ENCODE measurements at places on chromosomes 11 and 22.

DNA sequence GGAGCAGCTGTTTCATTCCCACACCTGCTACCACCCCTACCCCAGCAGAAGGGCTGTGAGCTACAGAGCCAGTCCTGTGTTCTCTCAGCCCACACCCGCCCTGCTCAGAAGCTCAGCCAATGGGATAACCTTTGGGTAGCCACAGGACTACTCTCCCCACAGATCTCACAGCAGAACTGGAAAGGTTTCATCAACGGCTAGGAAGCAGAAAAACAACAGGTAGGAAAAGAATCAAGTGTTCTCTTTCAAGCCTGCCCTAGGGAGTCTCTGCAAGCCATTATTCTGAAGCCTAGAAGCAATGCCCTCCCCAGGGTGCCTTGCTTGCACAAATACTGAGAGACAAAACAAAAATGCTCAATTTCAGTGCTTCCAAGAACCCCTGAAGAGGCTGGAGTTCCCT lies 77.2 kb downstream of the TMPRSS5 start:
- DNase-seq = no peak

DNA sequence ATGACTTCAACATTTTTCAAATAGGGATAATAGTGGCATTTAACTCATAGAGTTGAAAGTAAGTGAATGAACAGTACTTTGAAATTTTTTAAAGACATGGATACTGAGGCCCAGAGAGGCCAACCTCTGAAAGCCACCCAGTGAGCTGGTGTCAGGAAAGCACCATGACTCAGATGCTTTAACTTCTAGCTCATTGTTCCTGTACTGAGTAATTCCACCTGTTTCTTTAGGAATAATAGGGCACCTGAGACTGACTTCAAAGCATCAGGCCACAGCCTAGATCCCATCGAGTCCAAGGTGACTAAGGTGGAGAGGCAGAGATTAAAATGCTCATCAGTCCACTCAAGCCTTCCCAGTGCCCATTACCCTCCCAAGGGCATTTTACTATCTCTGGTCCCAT lies 491.8 kb upstream of the TENM4 start:
- no peak for DNase-seq

DNA sequence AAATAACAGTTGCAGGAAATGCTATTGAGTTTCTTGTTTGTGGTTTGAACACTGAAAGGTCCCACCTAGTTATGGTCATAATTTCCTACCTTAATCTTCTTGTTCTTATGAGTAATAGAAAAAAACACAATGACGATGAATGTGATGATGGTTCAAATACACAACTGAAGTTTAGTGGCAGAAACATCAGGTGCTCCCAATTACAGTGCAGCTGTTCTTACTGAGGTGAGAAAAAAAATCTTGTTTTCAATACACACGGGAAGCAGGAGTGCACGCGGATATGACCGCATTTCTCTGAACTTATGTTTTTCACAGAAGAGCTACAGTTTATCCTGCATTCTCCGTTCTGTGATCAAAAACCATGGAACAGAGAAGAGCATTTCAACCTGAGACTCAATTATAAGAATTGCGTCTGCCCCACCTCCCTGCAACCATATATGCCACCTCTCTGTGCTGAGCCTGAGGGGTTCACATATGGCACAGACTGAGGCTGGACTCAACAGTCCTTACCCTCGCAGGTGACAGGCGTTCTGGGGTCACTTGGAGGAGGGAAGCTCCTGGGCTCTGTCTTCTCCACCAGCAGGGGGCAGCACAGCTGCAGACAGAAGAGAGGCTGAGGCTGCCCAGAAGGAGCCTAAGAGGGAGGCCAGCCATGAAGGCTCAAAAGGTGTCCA lies 99.7 kb upstream of the IGLL5 start:
- peak; percentile 53 for DNase-seq

GRCh38 chr22:27212617-27213177 lies 555.3 kb downstream of the MIAT start:
- DNase-seq = no peak

DNA sequence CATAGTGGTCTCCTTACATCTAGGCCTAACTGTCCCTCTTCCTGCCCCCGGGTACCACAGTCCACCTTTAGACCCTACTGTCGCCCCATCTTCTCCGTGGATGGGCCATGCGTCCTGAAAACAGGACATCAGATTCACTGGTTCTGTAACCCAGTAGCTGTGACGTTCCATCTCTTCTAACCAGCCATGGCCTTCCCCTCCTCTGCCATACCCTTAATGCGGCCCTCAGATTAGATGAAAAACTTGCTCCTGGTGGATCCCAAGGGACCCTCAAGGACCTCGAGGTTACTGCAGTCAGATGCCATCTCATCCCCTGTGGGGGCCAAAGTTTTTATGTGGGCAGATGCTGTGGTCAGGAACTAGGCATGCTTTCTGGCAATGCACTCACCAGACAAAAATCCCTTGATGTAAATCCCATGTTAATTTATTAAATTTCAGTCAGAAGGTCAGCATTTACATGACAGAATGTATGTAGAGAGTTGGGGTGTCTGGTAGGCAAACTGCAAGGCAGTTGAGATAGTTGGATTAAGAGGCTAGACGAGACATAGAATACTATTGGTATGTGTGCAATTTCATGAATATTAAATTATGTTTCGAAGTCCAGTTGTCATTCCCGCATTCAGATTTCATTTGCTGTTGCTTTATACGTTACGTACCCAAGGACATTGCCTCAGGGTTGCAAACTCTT lies 64.3 kb downstream of the WNT11 start:
- DNase-seq = no peak

DNA sequence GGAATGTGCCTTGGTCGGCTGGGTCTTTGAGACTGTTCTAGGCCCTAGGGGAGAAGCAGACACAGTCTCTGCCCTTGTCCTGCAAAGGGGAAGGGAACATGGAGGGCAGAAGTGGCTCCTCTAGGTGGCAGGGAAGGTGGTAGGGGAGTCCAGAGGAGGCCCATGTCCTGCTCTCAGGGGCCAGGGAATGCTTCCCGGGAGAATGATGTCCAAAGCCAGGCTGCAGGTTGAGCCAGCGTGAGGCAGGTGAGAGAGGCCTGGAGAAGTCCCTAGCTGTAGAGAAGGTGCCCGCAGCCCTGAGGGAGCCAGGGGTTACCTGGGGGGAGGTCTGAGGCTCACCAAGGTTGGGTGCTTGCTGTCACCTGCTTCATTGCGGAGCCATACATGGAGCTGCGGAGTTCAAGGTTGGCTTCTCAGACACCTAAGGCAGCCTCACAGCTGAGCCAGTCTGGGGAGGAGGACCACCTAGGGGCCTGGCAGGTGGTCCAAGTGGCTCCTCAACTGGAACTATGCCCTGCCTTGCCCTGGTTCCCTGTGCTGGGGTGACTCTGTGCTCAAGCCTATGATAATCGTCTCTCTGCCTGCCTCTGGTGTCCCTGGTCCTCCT lies 46.1 kb downstream of the SMIM38 start:
- no peak for DNase-seq

DNA sequence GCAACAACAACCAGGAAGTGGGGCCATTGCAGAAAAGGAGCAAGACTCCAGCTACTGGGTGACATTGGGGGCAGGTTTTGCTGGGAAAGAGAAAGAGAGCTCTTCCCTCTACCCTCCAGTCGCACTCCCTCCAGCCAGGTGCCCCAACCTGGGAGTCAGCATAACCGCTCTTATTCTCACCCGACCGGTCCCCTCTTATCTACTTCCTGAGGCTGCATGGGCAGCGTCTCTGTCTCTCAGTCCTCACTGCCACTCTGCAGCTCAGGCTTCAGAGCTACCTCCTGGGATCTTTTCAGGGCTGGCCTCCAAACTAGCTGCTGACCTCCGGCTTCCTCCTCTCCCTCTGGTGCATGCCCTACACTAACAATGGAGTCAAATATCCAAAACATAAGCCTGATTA lies 5.1 kb downstream of the ZNF70 start:
- DNase-seq = no peak

DNA sequence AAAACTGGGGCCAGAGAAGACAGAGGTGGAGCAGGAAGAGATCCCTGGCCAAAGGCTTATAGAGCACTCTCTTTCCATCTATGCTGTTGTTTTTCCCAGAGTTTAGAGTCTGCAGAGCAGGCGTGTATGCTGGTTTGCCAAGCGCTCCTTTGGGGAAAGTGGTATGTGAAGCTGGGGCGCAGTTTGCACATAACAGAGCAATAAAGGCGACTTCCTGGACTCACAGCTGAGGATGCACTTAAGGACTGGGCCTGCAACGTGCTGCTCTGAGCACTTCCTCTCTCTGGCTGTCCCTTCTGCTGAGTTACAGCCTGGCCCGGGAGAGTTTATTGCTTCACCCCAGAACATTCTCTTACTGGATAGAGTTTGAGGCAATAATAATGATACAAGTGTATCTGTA lies 41.7 kb downstream of the THAP12 start:
- DNase-seq = no peak

- DNase-seq = no peak
These were observed 724.9 kb upstream of the TENM4 start for GRCh38 chr11:80165744-80166143.

DNA sequence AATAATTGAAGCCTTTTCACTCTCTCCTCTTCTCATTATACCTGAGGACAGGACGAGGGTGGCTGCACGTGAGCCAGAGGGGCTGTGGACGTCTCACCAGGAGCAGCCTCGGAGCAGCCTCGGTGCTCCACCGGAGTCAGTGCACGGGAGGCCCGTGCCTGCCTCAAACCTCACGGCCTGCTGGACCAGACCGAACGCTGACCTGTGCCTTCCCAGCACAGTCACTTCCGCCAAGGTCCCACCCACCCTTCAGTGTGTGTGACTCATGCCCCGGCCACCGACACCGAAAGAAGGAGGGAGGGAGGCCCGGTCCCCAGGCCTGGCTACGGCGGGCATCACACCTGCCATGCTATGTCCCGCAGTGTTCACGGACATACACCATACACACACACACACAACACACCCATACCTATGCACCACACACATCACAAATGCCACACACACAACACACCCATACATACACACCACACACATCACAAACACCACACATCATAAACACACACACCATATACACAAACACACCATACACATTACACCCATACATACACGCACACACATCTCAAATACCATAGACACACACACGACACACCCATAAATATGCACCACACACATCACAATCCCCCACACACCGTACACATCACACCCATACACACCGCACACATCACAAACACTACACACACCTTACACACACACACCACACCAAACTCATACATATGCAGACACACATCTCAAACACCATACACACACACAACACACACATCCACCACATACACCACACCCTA lies 1506.5 kb downstream of the TBC1D22A start:
- no peak for DNase-seq

DNA sequence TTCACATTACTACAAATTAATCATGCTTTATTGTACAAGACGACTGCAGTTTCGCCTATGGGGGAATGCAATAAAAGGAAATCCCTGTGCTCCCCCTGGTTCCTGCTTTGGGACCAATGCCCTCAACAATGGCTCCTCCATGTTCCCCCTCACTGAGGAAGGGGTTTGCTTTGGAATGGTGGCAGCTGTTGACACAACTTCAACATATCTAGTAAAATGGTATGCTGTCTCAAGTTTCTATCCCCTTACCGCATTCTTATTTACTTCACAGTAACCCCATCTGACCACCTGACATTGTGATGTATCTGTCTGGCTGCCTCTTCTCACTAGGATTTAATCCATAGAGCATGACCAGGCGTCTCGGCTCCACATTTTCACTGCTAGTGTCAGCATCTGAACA lies 48.8 kb downstream of the PIWIL3 start:
- DNase-seq = no peak

DNA sequence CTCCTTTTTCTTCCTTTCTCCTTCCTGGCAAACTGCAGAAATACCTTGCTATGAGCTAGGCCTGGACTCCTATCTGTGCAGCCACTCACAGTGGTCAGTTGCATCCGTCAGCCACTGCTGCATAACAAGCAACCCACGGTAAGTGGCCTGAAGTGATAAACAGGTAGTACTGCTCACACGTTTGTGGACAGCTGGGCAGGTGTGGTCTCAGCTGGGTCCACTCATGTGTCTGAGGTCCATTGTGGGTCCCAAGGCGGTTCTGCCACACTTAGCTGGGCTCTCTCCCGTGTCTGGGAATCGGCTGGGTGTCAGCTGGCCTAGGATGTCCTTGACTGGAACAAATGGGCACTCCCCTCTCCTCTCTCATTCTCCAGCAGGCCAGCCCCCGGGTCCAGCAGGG lies 109.3 kb downstream of the BRD1 start:
- DNase-seq = no peak

GRCh38 chr11:94885133-94885532 lies 88.2 kb downstream of the CWC15 start:
- DNase-seq = no peak

GRCh38 chr22:42052765-42053164 lies 17.8 kb downstream of the NAGA start:
- no peak for DNase-seq

- DNase-seq = no peak
These were observed 5.8 kb downstream of the UBASH3B start for GRCh38 chr11:122661182-122661945.

DNA sequence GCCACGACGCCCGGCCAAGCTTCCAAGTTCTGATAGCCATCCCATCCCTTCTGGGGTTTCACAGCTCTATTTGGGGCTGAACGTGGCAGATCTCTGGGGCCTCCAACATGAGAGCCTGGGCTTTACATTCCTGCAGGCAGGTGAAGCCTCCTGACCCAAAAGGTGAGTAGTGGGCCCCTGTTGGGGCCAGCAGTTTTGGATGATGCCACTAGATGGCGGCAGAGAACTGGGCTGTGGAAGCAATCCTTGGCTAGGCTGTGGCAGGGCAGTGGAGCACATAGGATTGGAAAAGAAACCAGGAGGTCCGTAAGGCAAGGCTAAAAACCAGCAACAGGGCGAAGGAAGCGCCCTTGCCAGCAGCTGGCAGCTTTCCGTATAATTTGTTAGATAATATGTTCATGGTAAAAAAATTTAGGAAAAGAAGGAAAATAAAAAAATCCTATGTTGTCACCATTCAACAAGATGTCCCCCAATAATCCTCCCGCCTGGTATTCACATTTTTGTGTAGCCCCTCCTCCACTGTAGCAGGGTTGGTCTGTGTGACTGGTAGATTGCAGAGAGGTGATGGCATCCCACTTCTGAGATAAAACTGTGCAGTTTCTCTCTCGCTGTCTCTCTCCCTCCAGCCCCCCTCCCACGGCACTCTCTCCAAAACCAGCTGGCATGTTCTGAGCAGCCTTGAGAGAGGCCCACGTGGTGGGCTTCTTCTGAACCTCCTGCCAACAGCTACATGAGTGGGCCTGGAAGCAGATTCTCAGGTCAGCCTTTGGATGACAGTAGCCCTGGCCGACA lies 43.6 kb upstream of the OR4B1 start:
- DNase-seq = peak; percentile 41

DNA sequence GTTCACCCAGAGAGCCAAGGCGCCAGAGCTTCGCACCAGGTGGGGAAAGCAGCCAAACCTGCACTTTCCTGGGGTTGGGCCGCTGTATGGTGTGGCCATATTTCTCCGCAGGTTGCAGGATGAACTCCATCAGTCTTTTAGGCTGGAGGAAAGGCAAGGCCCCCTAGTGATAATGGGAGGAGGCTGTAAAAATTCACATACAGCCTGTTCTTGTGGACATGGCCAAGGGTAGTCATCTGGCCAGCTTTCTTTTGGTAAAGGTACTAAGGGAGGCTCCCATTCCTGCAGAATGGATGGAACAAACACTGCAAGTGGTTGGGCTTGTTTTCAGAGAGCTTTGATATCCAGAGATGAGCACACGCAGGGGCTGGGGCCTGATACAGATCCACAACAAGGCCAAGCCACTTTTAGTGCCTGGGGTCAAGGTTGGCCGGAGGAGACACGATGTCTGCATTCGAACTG lies 29.6 kb downstream of the C22orf31 start:
- DNase-seq = no peak

- DNase-seq = no peak
These were observed 21.4 kb upstream of the AMOTL1 start for GRCh38 chr11:94746721-94747120.

Data from activated CD4-positive, alpha-beta T cell treated with anti-CD3 and anti-CD28 coated beads for 1 hour (primary cell).